NCI-H1105 treated with DMSO at 0.1 percent for 48 hours (cell line): ENCODE measurements at places on chromosomes 2 and 18.

- no peak for DNase-seq
Observed at GRCh38 chr2:117085737-117086136, 728.8 kb upstream of the DDX18 start.

DNA sequence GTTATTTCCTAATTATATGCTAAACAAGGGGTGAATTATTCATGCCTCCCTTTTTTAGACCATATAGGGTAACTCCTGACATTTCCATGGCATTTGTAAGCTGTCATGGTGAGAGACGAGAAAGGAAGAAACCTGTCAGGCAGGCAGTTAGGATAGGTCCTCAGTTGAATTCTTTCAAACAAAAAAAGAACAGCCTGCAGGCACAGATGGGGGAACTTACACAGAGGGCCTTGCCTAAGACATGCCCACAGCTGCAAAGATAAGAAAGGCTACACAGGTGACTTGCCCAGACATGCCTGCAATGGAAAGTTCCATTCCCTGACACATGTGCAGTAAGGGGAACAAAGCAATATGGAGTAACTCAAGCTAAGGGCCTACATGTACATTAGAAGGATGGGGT lies 128.1 kb downstream of the TMEM163 start:
- DNase-seq = no peak

- no peak for DNase-seq
Observed at GRCh38 chr18:47191961-47192360, 15.8 kb upstream of the IER3IP1 start.

DNA sequence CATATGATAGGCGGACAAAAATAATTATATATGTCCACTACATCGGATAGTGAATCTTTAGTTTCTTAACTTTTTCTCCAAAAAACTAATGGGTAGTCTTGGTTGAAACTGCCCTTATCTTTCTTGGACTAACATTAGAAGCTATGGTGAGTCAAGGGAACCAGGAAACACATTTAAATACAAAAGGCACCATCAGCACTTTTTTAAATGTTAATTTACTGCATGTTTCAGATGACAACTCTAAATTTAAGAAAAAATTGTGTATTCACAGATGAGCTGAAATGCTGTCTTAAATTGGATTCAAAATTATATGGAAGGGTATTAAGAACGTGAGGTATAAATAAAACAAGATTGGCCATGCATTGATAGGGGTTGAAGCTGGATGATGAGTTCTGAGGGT lies 75.6 kb upstream of the CERS6 start:
- DNase-seq = no peak

DNA sequence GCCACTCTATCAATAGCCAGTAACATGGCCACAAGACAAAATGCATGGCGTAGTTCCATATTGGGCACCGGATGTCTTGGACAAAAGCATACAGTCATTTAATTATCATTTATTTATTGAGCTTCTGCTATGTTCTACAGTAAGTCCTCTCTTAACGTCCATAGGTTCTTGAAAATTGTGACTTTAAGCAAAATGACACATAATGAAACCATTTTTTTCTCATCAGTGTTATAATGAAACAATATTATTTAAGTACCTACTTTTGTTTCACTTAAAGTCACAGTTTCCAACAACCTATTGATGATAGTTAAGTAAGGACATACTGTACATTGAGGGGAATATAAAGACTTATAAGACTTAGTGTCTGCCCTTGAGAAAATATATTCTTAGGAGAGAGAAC lies 84.9 kb downstream of the XRCC5 start:
- no peak for DNase-seq

- no peak for DNase-seq
Observed at GRCh38 chr2:41873102-41874031, 174.5 kb upstream of the PKDCC start.

GRCh38 chr2:152497481-152498052 lies 162.6 kb downstream of the FMNL2 start:
- no peak for DNase-seq

- DNase-seq = no peak
Observed at GRCh38 chr2:224572338-224572737, 12.8 kb downstream of the CUL3 start.

DNA sequence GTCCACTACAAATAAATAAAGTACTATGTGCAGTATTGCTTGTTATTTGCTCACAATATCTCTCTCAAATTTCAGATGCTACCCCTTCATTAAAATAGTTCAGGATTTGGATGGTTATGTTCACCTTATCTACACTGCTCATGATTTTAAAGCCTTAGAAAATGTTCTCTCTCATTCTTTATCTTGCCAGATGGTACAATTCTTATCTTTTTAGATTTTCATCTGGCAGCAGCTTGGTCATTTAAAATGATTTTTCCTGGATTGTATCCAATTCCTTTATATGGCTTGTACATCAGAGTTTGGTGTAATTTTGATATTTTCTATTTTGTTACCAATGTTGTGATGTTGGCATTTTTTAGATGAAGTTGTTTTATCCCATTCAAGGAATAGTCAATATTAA lies 10.1 kb upstream of the ADAM23 start:
- DNase-seq = no peak

GRCh38 chr2:164688896-164689419 lies 67.7 kb upstream of the GRB14 start:
- DNase-seq = peak; percentile 95

DNA sequence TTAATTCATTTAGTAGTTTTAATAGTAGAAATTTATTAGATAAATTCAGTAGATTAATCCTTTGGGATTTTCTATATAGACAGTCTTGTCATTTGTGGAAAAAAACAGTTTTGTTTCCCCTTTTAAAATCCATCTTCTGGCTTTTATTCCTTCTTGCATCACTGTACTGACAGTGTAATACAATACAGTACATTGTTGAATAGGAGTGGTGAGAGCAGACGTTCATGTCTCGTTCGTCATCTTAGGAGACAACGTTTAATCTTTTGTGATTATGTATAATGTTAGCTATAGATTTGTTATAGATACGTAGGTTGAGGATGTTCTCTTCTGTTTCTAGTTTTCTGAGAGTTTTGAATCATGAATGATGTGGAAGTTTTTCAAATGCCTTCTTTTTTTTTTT lies 61.8 kb downstream of the NCOA1 start:
- no peak for DNase-seq

DNA sequence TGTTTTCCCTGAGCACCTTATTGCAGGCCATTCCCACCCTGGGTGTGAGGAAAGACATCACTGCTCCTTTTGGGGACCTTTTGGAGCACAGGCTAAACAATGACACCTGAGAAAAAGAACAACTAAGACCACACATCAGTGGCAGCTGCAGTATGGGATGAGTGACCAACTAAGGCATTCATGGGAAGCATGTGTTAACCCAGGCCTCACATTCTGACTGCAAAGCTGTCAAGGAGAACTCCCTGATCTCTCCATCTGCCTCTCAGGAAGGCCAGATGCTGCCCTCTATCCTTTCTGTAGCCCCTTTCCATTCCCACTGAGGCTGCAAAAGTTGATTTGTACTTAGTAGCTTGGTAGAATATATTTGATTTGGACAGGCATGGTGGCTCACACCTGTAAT lies 277.7 kb upstream of the FBXO11 start:
- no peak for DNase-seq

DNA sequence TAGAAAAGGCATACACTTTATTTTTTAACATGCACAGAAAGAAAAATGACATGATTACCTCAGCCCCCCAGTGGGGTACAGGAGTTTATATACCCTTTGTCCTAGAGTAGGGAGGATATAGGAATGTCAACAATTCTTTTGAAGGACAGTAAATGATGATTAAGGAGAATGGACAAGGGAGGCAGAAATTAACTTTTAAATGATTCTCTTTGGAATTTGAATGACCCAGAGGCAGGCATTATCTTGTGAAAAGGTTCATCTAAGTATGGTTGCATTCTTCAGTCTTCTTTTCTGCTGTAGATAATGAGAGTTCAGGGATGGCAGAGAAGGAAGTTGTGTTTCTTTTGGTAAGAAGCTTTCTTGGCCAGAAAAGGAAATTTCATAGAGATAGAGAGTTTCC lies 971.3 kb downstream of the CNTNAP5 start:
- no peak for DNase-seq

- no peak for DNase-seq
Observed at GRCh38 chr2:64667535-64667934, 13.8 kb upstream of the SERTAD2 start.

DNA sequence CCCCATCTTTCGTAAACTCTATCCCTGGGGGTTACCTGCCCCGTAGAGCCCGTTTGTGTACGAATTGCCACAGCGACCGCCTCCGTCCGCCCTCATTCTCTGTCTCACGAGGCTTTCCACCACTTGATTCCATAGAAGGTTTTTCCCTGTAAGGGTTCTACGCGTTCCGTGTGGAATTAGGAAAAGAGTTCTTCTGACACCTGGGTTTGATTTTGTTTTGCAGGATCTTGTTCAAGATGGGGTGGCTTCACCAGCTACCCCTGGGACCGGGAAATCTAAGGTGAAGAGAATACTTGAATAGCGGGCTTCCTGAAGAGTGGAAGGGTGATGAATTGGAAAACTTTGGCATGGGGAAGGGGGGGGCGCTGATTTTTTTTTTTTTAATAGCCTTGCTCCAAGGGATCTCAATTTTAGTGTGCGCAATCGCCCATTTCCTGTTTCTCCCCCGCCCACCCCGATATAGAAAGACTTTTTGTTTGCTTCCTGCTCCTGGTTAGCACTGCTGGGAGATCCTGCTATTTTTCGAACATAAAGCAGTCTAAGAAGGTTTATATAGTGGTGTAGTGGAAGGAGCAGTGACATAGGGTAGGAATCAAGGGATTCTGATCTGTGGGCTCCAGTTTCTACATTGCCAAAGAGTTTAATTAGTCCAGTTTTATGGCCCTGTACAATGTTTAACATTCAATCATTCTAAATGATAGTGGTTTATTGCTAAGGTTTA lies 564 bp downstream of the GCC2 start:
- DNase-seq = peak; percentile 58

- DNase-seq = no peak
Observed at GRCh38 chr18:41058351-41059125, 896.5 kb upstream of the PIK3C3 start.

- peak; percentile 64 for DNase-seq
Observed at GRCh38 chr2:204483608-204484081, 61.6 kb upstream of the PARD3B start.

- DNase-seq = no peak
Observed at GRCh38 chr2:158967731-158968395, 577 bp upstream of the TANC1 start.
